Natural killer cell (primary cell): ENCODE measurements at places on chromosomes 5 and 9. TPM values are rescaled to one million over a fixed set of nuclear protein-coding genes. Genes with fewer than 3 reads are reported as not detected.

The C5orf52 gene
- not detected for total RNA-seq

The CD14 gene
- 15.9 TPM for total RNA-seq

- peak; percentile 83 for DNase-seq
These were observed 16.6 kb upstream of the HEMGN start for GRCh38 chr9:97954550-97954989.

DNA sequence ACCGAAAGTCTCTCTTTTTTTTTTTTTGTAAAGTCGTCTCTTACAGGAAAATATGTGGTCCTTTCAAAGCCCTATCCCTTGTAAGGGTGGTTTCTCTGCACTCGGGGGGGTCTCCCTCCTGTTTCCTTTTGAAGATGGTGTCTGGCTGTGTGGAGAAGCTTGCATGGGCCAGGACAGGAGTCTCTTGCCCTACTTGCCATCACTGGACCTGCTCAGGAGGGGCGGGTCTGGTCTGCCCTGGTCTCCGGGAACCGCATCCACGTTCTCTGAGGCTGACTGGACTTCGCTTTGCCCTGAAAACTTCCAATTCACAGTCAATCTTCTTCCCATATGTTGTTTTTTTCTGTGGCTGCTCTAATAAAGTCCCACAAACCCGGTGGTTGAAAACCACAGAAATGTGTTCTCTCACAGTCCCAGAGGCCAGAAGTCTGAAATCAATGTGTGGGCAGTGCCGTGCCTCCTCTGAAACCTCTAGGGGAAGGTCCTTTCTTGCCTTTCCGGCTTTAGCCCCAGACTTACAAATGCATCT lies 92.9 kb upstream of the IER5L start:
- no peak for DNase-seq

GRCh38 chr9:80994892-80995291 lies 694.5 kb downstream of the TLE1 start:
- DNase-seq: no peak

- DNase-seq: no peak
These were observed 60.0 kb downstream of the SUSD1 start for GRCh38 chr9:112115109-112115508.

- DNase-seq: no peak
These were observed 279.7 kb downstream of the NPR3 start for GRCh38 chr5:32990593-32991420.

The WDR38 gene
- total RNA-seq: not detected

DNA sequence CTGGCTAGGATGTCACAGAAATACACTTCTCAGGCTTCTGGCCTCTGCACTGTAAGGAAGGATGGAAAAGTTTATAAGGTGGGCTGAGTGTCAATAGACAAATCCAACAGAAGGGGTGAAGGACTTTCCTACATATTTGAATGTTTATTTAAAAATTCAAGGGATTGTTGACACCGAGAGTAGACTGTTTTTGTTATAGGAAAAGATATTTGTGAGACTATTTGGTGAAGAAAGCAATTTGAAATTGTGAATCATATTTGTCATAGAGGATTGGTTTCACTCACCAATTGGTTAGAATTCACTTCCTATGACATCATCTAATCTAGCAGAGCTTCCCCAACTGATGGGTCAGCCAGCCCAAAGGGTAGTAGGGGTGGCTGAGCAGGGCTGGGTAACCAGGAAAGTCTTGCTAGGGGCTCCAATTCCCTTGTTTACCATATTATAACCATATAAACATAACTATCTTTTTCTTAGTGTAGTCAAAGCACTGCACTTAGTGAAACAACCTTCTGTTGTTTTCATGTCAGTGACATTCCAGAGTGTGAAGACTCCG lies 14.9 kb upstream of the MEGF10 start:
- no peak for DNase-seq

GRCh38 chr9:110180511-110181434 lies 27.2 kb downstream of the C9orf152 start:
- DNase-seq: no peak

GRCh38 chr9:133994353-133995011 lies 2.4 kb upstream of the VAV2 start:
- peak; percentile 77 for DNase-seq

DNA sequence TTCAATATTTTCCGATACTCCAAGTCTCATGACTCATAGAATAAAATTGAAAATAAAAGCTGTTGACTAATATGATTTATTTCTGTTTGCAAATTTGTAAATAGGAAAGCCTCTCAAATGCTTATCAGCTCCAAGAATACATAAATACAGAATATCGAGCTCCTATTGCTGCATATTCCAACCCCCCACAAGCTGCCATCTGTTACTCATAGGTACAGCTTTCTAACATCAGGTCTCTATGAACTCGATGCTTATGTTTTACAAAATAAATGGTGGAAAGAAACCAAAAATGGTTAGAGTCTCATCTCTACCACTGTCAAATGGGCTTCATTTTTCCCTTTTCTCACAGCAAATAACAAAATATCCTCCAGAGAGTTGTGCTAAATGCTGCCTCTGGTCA lies 631.6 kb upstream of the CDH18 start:
- no peak for DNase-seq

DNA sequence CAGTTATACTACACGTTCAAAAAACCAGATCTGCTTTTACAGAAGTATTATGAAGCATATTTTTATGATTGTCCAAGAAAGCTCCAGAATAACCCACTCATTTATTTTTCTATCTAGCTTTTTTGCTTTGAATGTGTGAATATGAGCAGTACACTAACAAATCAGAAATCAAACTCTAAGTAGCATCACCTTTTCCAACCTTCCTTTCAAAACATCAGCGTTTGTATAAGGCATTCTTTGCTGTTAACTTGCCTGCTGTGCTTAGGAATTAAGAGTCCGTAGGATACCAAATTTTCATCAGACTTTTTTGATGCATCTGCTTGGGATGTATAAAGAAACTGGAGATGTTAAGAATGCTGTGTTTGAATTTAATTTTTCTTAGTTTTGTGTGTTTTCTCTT lies 3.8 kb downstream of the TLE4 start:
- no peak for DNase-seq

DNA sequence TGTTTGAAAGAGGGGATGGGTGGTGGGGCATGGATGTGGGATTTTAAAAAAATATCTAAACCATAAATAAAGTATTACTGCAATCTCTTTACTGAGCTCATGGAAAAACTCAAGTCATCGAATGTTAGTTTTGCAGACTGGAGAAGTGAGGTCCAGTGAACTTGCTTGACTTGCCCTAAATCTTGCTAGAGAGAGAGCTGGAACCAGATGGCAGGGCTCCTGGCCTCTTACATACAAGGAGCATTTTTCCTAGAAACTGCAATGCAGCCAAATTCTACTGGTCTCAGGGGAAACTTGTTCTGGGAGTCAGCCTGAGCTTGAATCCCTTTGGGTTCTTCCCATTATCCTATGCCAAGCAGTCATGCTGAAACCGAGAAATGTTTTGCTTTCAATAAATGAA lies 2.9 kb upstream of the TGFBI start:
- DNase-seq: no peak
